ENCODE measurements at places on chromosomes 5 and 9.

DNA sequence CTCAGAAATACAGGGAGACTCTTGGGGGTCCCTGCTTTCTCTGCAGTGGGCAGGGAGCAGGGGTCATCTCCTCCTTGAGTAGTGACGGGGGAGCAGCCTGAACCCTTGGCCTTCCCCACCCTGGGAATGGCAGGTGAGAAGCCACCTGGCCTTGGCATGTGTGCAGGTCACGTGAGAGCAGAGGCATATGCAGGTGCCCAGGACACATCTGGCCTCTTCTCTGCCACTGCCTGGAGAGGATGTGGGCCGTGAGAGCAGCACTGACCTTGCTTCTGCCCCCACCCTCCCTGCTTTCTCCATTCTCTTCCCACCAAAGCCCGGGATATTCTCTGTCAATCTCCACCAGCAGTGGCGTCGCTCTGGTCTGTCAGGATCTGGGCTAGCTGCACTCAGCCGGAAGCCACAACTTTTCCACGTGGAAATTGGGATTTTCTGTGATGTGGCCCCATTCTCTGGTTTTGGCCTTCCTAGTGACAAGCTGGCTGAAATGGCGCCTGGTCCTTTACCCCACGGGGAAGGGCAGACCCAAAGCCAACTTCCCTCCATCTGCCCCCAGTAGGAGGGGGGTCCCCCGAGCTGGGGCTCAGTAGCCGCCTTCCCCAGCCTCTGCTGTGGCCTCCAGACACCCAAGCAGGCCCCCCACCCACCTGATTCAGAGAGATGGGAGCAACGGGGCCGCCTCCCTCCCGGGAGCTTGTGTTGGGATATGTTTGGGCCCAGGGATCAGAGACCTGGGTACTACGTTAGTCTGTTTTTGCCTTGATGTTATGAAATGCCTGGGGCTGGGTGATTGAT is 70.4 kb upstream of the FCN1 start:
- DNase-seq: no peak

GRCh38 chr5:38060354-38060753 is 198.0 kb upstream of the EGFLAM start:
- DNase-seq: no peak

DNA sequence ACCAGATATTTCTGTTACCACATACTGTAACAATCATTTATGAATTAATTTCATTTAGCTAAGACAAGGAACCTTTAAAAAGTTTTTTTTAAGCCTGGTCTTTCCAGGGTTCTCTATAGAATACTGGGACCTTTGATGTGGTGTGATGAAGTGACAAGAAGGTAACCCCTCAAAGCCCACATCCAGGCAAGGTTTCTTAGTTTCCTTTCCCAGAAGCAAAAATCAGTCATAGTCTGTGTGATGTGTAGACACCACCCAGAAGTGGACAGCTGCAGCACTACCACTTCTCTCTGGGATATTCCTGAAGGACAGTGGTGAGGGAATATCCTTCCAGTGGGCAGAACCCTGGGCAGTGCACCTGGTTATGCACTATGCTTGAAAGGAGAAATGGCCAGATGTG is 115.6 kb downstream of the TTC39B start:
- DNase-seq: no peak

- no peak for DNase-seq
These were observed 42.6 kb downstream of the GAPVD1 start for GRCh38 chr9:125304273-125304672.

- DNase-seq: no peak
These were observed 23.4 kb upstream of the RUFY1 start for GRCh38 chr5:179526978-179527377.

- DNase-seq: no peak
These were observed 14.1 kb downstream of the PDLIM4 start for GRCh38 chr5:132271251-132272246.

GRCh38 chr9:75911390-75911789 is 20.9 kb downstream of the PCSK5 start:
- no peak for DNase-seq

- DNase-seq: no peak
These were observed 5.9 kb downstream of the DELE1 start for GRCh38 chr5:141929398-141930058.

GRCh38 chr5:108653201-108653600 is 94.5 kb upstream of the FER start:
- DNase-seq: no peak

DNA sequence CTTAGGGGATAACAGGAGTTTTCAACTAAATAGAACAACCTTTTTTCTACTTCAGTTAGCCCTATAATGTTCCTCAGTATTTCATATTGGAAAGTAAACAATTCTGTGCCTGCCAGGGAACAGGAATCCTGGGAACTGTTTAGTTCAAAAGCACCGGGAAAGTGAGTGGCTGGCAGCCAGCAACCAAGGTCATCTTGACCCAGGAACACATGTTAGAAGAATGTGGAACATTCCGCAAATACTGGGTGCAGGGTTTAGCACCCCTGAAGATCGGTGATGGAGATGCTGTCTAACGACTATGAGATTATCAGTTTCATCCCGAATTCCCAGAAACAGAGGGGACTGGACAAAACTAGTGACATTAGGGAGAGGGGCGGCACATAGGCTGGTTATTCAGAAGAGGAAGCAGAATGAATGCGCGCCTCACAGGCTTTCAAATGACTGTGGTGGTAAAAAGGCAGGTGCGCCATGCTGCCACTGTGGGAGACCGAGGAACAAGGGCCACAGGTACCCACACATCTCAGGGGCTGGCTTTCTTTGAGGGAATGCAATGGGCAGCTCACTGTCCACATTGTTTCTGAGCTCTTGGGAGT is 51.2 kb downstream of the IPPK start:
- DNase-seq: no peak

DNA sequence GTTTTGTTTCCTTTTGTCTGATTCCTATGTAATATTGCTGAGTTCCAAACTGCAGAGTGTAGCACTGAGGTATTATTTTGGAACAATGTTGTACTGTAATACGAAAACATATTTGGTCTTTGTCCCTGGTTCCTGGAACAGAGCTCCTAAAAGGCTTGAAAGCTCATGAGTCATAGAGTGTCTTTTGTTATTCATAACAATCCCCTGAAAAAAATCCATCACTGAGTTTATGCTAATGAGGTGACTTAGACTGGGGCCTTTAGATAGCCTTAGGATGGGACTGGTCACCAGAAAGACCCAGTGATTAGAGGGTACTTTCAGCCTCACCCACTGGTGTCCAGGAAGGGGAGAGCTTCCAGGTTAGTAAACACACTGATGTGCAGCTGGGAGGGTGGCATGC is 132.7 kb upstream of the POU5F2 start:
- DNase-seq: no peak

GRCh38 chr9:131107760-131108159 is 11.4 kb downstream of the AIF1L start:
- no peak for DNase-seq

GRCh38 chr9:75152416-75152815 is 64.1 kb downstream of the OSTF1 start:
- no peak for DNase-seq

DNA sequence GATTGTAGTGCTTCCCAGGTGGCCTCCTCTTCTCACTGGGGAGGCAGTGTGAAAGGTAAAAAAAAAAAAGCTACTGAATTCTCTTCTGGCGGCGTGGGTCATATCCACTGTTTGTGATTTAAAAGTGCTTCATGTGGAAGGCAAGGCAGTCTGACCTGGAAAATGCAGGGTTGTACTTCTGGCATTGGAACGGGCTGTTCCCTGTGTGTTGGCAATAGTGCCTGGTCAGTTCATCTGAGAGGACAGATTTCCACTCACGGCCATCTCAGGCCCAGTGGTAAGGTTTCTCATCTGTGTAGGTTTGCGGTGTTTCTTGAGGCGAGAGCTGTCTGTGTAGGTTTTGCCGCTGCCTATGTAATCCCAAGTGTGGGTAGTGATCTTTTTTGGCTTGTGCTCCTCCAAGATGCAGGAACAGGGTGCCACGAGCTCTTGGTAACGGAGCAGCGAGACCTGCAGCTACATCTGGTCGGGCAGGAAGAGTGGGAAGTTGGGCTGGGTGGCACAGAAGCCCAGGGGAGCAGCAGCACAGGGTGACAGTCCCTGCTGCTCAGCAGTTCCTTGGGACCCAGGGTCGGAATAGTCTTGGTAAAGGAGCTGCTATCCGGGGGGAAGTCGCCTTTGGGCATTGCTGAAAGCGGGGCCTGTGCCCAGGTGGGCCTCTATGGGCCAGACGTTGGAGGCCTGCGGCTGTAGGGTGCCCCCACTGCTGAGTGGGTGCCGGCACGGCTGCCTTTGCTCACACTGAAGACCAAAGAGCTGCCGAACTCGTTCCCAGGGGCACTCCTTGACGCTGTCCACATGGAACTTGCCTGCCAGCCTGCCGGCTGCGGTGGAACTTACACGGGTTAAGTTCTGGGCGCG is 11.2 kb downstream of the RCL1 start:
- no peak for DNase-seq

DNA sequence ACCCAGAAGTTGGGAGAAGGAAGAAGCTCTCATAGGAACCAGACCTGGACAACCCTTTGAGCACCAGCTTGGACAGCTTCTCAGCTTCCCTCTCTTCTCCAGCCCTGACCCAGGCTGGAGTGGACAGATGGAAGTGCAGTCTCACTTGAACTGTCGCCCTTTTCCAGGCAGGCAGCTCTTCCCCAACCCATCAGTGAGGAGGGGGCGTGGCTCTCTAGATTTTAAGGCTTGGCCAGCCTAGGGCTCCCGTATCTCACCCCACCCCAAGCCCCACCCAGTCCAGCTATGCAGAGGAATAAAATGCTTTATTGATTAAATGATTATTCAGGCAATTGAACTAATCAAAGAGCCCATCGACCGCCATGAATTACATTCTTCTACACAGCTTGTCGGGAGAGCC is 2.2 kb downstream of the PAX5 start:
- no peak for DNase-seq

- no peak for DNase-seq
These were observed 21.2 kb downstream of the GSN start for GRCh38 chr9:121289026-121289771.

GRCh38 chr9:77563174-77563573 is 84.9 kb downstream of the GNA14 start:
- no peak for DNase-seq

DNA sequence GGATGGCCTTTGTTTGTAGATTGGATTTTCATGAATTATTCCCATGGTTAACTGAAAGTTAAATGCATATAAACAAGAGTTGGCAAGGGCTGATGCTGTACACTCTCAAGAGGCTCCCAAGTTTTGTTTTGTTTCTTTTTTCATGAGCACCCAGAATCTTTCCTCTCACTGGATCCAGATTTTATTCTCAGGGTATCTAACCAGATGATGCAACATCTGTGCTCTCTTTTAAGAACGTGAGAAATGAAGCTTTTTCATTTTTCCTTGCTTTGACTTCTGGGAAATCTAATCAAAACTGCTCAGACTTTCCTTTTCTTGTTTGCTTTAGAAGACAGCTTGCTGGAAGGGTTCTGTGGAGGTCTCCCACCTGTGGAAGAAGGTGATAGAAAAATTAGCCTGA is 142.7 kb upstream of the SLC12A2 start:
- no peak for DNase-seq

GRCh38 chr9:130026583-130027340 is 16.2 kb downstream of the FNBP1 start:
- DNase-seq: no peak

- no peak for DNase-seq
These were observed 31.4 kb upstream of the ANKH start for GRCh38 chr5:14902826-14903560.

GRCh38 chr5:2018390-2018724 is 135.6 kb upstream of the IRX4 start:
- no peak for DNase-seq

DNA sequence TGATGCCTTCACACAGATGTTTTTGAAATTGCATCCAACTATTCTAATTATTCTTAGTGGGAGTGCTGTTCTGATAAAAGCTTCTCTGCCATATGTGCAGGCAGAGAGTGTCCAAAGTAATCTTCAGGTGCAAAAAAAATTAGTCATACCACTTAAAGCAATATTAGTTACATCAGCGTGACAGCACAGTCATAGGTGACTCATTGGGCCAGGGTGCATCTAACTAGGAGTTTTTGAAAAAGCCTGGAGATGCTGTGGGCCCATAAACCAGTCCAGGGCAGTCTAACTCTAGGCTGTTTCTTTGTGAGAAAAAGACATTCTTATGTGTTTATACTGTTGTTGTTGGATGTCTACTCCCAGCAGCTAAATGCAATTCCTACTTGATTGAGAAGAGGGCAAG is 33.0 kb upstream of the C6 start:
- no peak for DNase-seq

- no peak for DNase-seq
These were observed 93.2 kb upstream of the RAPGEF1 start for GRCh38 chr9:131833083-131833482.

- no peak for DNase-seq
These were observed 2.6 kb downstream of the IRF1 start for GRCh38 chr5:132487841-132488555.

DNA sequence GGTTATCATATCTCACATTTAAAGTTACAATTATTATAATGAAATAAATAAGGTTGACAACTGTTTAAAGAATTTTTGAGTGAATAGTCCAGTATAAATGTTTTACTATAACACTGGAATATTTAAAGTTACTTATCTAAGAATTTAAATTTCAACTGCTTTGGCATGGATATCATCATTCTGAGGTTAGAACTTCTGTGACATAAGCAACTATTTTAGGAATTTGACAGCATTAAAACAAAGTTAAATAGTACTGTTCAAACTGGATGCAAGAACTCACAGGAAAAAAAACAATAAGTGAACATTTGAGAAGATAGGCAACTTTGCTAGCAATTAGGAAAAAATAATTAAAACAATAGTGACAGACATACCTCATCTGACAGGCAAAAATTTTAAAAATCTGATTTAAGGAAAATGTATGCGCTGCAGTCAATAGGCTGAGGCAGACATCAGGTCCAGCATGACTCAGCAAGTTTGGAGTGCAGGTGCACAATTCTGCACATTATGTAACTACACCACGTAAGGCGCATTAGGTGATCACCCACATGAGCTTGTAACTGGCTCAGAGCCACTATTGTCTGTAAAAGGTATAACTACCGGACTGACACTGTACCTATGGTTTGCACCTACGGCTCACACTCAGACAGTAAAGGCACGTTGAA is 180.6 kb downstream of the PDE4D start:
- no peak for DNase-seq

DNA sequence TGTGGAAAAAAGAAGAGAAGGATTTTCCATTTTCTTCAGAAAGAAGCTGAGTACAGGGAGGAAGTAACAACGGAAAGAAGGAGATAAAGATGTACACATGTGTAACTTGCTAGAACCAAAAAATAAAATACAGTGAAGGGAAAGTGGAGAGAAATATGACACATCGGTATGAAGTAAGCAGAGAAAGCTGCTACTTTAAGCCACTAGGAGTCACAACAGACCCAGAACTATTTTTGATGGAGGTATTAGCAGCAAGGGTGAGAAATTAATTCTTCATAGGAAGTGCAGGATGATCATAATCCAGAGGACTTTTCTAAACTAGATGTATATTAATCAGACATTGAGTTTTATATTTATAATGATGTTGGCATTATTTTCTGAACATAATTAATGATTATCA is 88.5 kb downstream of the FAM174A start:
- no peak for DNase-seq

DNA sequence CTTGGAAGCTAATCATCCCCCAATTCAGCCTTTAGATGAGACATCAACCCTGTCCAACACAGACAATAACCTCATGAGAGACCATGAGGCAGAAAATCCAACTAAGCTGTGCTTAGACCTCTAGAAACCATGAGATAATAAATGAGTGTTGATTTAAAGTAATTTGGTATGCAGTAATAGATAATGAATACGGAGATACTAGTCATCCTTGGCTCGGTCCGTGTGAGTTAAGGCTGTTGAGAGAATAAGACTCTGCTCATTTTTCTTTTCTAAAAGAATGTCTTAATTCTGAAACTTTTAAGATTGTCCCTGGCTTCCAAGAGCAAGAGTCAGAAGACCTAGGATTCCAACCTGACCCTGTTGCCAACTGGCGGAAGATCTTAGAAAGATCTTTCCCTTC is 6.1 kb downstream of the TNC start:
- no peak for DNase-seq
